HuH-7 (cell line): ENCODE measurements at places on chromosomes 3 and 15.

GRCh38 chr3:56851966-56852884 lies 50.5 kb upstream of the ARHGEF3 start:
- no peak for DNase-seq

GRCh38 chr3:197117114-197117513 lies 87.5 kb upstream of the MELTF start:
- DNase-seq, result no peak

DNA sequence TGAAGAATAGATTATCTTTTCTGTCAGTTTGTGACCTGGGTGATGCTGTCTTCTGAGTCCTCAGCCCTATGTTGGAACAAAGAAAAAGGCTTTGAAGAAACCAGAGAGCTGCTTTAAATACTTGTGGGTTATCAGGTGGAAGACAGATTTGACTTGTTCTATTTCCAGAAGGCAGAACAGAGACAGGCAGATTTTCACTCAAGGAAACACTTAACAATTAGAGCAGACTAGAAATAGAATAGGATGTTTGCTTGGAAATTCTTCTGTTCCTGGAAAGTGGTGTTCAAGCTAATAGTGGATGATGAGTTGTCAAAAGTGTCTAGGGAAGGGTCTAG lies 219.4 kb downstream of the UBE2E2 start:
- no peak for DNase-seq

DNA sequence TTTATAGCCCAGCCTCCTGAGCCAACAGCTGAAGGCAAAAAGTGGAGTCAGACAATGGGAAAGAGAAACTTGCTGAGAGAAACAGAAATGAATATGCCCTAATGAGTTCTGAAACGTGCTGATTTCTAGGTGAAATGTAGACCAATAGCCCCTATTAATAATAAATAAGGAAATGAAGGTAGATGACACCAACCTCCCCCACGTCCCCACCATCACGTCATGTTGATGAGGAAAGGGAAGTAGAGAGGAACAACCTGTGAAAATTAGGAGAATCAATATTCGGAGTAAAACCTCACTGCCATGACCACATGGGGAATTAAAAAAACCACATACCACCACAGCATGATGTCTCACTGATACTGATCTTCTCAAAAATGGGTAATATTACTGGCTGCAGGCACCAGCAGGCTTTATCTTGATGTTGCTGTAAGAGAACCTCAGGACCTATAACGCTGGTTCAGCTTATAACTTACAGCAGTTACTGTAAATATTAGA lies 64.0 kb downstream of the KAT2B start:
- DNase-seq, result no peak

DNA sequence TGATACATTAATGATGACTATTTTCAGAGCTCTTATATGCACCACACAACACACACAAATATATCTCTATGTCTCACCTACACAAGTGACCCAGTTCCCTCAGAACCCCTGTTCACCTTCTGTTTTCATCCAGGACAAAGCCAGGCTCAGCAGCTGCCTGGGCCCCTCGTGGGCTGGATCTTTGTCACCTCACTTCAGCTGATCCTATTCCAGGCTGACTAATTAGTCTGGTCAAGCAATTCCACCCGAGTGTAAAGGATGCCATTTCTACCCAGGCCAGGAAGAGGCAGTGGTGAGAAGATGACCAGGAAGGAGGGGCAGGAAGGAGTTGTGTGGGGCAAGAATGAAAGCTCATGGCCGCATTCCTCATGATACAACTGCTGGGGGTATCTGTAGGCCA lies 62.3 kb downstream of the DHX30 start:
- DNase-seq, result no peak

DNA sequence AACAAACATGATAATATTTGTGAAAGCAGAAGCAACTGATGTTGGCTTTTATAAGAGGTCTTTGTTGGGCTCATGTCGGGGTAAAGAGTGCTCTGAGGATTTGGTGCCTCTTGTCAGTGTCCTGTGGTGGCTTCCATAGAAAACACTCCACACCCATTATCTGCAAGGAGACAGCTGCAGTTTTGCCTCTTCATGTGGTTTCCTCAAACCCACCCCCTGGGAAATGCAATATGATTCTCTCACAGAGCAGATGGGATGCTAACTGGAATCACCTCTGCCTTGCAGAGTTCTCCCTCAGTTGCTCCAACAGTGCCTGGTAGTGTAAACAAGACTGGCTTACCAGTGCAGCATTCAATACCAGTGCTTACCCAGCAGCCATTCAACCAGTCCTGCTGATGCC lies 771.4 kb upstream of the CFAP20DC start:
- DNase-seq, result no peak

- DNase-seq, result no peak
These were observed 37.3 kb downstream of the FSD2 start for GRCh38 chr15:82768414-82769054.
